ENCODE measurements at places on chromosomes 4 and X.

DNA sequence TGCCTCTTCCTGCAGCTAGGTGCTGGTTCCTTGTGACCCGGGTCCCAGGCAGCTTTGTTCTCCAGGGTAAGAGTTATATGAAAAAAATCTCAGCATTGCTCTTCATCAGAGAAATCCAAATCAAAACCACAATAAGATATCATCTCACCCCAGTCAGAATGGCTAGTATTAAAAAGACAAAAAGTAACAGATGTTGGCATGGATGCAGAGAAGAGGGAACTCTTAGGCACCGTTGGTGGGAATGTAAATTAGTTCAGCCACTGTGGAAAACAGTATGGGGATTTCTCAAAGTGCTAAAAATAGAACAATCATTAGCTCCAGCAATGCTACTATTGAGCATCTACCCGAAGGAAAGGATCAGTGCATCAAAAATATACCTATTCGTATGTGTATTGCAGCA, 61.5 kb downstream of the SORCS2 start:
- no peak for DNase-seq

DNA sequence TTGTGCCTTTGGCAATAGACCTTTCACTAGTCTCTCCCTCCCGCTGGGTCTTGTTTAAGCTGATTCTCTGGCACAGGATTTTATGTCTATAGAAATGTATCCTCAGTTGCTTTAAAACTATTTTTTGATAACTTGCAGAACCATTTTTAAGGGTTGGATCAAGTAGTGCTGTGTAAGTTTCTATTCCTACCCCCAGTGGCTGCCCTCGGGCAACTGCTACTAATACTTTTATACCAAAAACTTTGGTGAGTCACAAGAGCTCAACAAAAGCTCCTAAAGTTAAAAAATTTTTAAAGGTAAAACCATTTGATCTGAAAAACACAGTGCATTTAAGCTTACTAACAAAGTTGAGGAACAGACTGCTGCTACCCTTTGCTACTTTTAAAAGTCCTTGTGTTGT, 1460.6 kb upstream of the PCDH7 start:
- DNase-seq: no peak

- peak; percentile 52 for DNase-seq
Measured at GRCh38 chr4:37780444-37781130, 45.9 kb upstream of the PGM2 start.

DNA sequence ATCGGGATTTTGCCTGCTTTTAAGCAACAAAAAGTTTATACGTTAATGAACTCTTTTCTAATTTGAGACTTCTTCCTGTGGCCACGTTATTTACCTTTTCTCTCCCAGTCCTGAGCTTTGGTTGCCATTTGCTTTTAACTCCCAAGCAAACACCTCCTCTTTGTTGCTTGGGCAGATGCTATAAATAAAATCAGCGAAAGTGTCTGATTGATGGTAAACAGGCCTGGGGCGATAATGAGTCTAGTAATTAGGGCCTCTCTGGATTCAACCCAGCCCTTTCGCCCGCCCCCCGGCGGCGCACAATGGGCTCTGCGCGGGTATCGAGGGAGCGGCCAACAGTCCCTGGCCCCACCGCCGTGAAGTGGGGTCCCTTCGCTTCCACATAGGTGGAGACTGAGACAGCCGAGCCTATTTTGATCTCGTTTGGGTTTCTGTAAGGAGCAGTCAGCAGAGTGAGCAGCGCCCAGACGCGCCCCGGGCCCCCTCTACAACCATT, 790 bp downstream of the CLGN start:
- DNase-seq: no peak

DNA sequence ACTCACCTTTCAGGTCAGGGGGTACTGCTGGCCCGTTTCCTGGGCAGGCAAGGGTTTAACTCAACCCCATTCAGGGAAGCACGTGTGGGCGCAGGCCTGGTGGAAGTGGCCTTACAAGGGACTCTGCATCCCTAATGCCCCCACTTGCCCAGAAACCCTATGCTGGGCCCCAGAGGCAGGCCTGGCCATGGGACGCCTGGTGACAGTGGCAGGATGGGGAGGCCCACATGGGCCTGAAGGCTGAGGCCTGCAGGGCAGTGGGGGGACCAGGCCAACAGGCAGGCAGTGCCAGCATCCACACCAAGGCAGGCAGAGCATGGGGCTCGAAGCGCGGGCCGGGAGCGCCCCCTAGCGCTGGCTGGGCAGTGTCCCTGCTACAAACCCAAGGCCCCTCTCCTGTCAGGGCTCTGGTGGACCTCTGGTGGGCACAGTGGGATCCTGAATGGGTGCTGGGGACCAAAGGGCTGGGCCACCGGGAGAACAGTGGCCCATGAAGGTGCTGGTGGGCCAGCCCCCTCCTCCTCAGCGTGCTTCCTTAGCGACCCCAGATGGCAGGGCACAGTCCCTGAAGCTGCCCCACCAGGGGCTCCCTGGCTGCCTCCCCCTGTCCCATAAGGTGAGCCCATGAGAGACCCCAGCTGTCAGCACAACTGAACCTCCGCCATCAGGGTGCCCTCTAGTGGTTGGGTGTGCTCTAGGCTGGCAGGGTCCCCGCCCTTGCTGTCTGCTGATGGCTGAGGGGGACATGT, 16.8 kb downstream of the FGFR3 start:
- peak; percentile 57 for DNase-seq

DNA sequence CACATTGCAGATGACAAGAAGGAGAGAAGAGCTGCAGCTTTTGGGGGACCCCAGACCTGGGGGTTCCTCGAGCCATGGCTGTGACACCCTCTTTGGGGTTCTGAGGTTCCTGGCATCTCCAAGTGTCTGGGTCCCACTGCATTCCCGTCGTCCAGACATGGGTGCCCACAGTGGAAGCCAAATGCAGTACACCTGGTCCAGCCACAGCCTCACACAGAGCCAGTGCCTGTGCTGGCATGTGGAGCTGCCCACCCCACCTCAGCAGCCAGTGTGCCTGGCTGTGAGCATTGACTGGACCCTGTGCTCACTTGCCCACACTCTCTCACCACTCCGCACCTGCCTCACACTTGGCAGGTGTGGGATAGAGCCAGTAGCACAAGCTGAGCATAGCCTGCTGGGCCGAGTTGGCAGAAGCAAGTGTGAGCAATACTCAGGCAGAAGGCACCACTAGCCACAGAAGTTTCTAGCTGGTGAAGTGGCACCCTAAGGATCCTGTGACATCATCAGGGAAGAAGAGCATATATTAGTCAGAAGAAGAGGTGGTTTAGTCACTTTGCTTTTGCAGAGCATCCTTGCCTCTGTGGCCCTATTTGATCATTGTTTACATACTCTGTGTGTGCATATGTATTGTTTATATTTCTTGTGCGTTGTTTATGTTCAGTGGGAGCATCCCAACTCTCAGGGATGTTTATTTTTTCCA, 65.0 kb upstream of the MAGEB2 start:
- DNase-seq: no peak

DNA sequence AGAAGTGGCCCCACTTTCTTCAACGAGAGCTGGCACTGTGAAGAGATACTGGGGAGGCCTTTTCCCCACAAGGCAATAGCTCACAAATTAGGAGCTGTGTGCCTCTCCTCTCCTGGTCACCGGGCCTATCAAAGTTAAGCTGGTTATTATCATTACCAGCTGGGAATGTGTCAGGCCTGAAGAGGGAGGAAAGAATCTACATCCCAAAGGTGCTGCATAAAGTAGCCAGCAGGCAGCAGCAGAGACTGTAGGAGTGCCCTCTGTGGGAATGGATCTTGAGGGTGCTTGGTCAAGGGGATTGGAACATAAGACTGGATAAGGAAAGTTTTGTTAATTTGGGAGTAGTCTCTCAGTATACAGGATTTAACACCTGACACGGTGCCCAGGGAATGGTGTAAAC, 9.1 kb upstream of the TMPRSS11D start:
- no peak for DNase-seq

- DNase-seq: peak; percentile 18
Measured at GRCh38 chrX:130173190-130173895, 1.6 kb downstream of the RAB33A start.

- no peak for DNase-seq
Measured at GRCh38 chrX:23898412-23898959, 9.3 kb downstream of the APOO start.

GRCh38 chrX:19122641-19123009, 357 bp upstream of the ADGRG2 start:
- no peak for DNase-seq

DNA sequence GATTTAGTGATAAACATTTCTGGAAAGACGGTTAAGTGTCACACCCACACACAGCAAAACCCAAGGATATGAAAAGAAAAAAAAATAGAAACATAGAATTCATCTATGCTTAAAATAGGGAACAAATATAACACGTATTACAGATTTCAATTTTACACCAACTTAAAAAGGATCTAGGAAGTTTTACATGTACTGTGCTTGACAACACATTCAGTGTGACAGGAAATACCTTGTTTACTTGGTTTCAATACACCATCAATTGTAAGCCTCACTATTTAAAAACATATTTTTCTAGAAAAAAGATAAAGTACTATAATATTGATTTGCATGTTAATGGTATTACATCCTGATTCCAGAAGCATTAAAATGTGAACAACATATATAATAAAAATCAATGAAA, 77.0 kb upstream of the SPRY1 start:
- DNase-seq: no peak

DNA sequence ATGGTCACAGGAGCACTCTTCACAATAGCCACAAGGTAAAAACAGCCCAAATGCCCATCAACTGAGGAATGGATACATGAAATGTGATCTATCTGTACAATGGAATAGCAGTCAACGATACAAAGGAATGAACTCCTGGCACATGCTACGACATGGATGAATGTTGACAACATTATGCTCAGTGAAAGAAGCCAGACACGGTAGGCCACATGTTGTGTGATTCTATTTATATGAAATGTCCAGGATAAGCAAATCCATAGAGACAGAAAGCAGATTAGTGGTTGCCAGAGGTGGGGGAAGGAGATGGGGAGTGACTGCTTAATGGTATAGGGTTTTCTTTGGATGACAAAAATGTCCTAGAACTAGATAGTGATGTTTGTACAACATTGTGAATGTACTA, 58.7 kb upstream of the GPM6B start:
- no peak for DNase-seq

- no peak for DNase-seq
Measured at GRCh38 chr4:119478446-119479179, 150.0 kb downstream of the PDE5A start.

- no peak for DNase-seq
Measured at GRCh38 chr4:168522829-168523489, 26.1 kb downstream of the PALLD start.

DNA sequence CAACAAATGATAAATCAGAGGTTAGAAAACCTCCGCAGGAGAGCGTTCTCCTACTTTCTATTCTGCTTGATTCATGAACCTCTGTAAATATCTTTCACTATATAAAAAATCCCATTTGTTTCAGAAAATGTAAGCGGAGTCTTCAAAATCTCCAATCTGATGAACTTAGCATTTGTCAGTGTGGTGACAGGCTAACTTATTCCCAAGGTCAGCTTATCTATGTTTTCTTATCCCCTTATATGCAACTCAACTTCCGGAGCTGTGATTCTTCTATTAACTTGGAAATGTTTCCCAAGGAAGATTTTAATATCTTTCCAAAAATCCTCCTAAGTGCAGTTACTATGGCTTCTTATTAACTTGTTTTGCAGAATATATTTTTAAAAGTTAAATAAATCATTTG, 87.5 kb upstream of the C1QTNF7 start:
- DNase-seq: no peak

DNA sequence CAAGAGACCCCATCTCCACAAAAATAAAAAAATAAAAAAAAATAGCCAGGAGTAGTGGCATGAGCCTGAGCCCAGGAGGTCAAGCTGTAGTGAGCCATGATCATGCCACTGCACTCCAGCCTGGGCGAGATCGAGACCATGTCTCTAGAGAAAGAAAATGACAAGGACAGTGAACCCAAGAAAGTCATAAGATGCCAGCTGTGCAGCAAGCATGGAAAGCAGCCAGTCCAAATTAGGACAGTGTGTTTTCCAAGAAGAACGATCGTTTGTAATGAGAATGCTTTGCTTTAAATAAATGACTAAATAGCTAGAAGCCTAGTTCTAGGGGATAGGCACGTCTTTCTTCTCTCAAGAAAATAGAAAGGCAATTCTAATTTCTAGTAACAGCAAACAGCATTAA, 58.4 kb upstream of the MSANTD1 start:
- DNase-seq: no peak

DNA sequence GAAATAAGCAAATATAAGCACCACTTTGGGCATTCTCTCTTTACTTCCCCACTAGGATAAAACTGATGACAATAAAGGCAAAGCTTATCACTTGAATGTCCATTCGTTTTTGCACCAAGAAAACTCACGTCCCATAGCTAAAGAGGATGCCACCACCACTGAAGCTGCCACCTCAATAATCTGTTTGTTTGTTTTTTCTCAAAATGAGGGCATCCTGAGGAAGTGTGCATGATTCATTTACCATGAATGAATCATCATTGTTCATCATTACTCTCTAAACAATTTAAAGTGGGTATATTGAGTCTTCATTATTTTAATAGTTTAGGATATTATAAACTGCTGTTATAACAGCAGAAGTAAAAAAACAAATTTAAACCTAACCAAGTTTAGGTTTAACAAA, 168.2 kb downstream of the DCTD start:
- DNase-seq: no peak

DNA sequence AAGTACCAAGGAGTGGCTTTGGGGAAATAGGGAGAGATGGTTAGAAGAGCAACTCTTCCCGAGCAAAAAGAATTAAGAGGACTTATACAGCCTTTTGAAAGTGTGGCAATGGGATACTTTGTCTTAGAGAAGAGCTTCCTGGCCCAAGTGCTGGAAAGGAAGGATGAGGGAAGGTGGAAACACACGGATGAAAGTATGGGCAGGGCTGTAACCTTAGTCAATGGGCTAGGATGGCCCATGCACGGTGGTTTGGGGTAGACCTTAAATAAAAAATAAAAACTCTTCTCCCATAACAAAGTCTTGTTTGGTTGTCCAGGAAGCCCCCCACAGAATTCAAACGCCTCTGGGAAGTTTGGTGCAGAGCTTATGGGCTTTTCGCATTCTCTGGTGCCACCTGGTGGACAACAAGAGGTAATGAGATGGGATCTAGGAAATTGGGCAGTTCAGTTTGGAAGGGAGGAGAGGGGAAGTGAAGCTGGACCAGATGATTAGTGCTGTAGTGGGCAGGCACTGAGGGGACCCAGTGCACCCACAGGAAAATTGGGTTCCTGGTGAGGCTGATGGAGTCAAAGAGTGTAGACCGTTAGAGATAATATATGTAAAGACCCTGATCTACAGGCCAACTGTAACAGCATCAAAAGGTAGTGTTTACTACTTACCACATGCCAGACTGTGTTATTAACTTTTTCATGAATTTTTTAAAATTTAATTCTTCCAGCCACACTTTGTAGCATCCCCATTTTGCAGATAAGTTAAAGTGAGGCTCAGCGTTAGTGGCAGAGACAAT, 13.8 kb upstream of the ENOX2 start:
- DNase-seq: peak; percentile 37

DNA sequence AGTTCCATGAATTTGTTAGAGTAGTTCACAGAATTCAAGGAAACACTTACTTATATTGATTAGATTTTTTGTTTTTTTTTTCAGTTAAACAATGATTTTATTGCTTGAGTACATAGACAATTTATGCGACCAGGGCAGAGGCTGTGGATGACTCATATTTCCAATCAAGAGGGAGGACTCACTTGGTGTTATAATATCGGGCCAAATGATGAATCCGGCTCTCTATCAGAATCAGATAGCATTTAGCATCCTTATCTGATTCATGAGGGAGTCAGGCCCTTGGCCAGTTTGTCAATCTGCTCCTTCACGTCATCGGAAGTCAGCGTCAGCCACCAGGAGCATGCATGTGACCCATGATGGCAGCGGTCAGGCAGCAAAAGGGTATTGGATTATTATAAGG, 82.3 kb upstream of the HUWE1 start:
- DNase-seq: no peak

- DNase-seq: no peak
Measured at GRCh38 chr4:102836596-102836995, 9.2 kb upstream of the UBE2D3 start.

Measured in CD4-positive, alpha-beta T cell treated with Interleukin-15 for 4 hours (primary cell).